NCI-H2029 (cell line): ENCODE measurements at places on chromosomes 16 and 17.

DNA sequence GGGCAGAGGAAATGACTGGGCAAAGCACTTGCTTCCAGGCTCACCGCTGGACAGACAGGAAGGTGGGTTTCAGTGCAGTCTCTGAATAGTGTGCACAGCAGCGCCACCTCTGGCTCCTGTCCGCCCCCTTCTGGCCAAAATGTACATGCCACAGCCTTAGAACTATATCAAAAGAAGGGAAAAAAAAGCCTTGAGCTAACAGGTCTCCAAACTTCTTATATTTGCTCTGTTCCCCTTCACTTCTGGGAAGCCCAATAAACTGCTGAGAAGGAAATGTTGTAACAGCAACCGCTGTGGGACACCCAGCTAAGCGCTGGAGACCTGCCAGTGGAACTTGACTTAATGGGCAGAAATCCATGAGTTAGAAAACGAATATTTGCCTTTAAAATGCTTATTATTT is 17.5 kb downstream of the COG7 start:
- peak; percentile 34 for DNase-seq

DNA sequence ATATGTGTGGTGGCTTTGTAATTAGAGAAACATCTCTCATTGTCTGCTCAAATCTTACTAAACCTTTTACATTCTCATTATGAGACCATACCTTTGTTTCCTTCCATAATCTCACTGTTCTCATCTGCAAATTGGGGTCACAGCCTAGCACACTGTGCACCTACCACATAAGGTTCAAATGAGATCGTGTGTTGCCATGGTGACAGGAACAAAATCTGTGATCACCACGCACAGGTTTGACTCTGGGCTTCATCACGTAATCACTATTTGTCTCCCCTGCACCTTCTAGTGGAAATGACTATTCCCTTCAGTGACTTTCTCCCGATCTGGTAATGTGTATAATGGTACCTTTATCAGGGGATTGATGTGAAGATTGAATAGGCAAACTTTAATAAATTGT is 26.1 kb downstream of the CDH8 start:
- no peak for DNase-seq

DNA sequence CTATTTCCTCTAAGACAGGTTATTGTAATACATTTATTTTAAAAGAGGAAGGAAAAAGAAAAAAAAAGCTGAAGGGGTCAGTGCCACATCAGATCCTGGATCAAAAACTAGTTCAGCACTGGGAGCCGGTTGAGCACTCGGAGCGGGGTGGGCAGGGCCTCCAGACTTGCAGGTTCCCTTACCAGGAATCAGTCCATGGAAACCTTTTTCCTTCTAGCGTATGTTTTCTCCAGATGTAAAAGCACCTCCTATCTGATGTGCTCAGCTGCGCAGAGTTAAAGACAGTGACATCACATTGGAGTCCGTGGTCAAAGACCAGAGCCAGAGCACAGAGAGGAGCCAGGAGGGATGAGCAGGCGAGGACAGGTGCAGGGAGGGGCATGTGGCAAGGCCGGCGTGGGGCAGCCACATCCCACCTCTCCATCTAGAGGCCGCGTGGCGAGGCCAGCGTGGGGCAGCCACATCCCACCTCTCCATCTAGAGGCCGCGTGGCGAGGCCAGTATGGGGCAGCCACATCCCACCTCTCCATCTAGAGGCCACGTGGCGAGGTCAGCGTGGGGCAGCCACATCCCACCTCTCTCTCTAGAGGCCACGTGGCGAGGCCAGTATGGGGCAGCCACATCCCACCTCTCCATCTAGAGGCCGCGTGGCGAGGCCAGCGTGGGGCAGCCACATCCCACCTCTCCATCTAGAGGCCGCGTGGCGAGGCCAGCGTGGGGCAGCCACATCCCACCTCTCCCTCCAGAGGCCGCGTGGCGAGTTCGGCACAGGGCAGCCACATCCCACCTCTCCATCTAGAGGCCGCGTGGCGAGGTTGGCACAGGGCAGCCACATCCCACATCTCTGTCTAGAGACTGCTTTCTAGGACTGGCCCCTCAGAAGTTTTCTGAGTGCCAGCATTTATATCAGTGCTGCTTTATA is 166.8 kb upstream of the CHMP6 start:
- no peak for DNase-seq

DNA sequence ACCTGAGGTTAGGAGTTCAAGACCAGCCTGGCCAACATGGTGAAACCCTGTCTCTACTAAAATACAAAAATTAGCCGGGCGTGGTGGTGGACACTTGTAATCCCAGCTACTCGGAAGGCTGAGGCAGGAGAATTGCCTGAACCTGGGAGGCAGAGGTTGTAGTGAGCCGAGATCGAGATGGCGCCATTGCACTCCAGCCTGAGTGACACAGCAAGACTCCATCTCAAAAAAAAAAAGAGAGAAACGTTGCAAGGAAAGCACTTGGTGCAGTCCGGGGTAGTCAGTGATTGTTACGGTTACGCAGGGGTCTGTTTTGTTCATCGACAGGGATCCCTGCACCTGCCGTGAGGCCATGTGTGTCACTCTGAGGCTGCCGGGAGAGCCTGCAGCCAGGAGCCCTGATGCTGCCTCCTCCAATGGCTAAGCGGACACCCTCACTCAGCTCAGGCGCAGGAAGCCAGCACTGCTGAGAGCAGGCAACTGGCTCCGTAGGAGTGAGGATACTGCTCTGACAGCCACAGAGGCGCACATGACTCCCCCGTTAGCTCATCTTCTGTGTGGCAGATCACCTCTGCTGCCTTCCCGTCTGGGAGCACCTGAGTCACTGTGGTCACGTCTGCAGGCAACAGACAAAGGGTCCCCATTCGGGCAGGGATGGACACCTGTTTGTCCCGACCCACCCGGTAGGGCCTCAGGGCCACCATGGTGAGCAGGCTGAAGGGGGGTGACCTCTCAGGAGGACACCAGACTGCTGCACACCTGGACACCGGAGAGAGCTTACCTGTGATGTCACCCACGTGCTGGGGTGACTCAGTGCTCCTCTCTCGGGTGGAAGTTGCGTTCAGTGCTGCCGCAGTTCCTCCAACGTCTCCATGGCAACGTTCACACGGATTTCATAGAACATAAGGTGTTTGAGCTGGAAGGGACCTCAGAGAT is 5.2 kb upstream of the RAB26 start:
- DNase-seq: no peak

- DNase-seq: no peak
Measured at GRCh38 chr17:46803544-46803943, 14.9 kb downstream of the WNT3 start.

DNA sequence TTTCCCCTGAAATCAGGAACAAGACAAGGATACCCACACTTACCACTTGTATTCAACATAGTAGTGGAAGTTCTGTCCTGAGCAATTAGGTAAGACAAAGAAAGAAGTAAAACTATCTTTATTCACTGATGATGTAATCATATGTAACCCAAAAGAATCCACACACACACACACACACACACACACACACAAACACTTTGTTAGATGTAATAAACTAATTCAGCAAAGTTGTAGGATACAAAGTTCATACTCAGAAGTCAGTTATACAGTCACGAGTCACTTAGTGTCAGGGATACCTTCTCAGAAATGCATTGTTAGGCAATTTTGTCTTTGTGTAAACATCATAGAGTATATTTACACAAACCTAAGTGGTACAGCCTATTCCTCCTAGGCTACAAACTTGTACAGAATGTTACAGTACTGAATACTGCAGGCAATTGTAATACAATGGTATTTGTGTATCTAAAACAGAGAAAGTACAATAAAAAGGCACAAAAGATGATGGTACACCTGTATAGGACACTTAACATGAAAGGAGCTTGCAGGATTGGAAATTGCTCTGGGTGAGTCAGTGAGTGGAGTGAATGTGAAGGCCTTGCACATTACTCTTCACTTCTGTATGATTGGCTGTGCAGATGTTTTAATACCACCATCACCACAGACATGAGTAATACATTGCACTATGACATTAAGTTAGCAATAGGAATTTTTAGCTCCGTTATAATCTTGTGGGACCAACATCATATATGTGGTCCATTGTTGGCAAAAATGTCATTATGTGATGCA is 370.1 kb downstream of the ZFHX3 start:
- DNase-seq: no peak

DNA sequence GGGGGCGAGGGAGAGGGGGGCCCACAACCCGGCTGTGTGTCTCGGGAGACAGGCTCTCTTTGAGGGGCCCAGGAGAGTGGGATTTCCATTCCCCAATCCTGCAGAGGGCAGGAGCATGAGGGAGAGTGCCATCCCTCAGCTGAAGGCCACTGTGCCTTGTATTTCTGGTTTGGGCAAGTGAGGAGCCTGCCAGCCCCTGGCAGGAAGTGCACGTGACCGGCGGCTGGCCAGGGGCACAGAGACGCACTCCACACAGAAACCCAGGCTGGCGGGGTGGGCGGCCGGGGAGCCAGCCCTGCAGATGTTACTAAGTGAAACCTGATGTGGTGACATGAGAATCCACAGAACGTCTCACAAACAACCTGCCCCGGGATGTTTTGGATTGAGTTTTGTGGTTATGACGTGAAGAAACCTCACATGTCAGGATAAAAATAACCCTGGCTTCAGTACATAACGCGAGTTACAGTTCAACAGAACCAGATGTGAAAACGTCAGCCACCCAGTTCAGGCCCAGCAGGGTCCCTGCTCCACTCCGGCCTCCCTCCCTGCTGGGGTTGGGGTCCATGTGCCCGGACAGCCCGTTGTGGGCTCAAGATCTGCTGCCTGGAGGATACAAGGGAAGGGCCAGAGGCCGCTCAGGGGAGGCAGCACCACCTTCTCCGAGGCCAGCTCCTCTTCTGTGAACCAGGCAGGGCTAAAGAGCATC is 51.7 kb upstream of the MTSS2 start:
- DNase-seq: no peak
